ENCODE measurements at places on chromosomes 6 and 20. TPM values are rescaled to one million over a fixed set of nuclear protein-coding genes. Genes with fewer than 3 reads are reported as not detected.
A peak's percentile ranks its signal among the peaks of the same experiment; 100 is the strongest.

GRCh38 chr6:28251661-28252008, 434 bp downstream of the ZKSCAN4 start:
- DNase-seq = peak; percentile 46

GRCh38 chr20:40949346-40949745, 79.3 kb upstream of the TOP1 start:
- DNase-seq = no peak

GRCh38 chr6:46539866-46540265, 48.6 kb upstream of the RCAN2 start:
- no peak for DNase-seq

DNA sequence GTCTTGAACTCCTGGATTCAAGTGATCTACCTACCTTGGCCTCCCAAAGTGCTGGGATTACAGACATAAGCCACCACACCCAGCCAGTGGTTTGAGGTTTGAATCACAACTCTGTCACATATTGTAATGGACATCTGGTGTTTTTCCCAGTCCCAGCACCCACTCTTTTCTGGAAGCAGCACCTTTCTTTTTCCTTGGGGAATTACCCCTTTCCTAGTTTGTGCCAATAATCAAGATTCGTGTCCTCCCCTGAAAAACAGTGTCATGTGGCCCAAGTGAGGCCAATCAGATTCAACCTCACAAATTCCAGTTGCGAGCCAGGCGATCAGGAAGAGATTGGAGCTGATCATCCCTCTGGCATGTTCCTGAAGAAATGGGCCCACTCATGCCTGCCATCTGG, 71.7 kb upstream of the SGK1 start:
- no peak for DNase-seq

Gene TFAP2C
- not detected for total RNA-seq

DNA sequence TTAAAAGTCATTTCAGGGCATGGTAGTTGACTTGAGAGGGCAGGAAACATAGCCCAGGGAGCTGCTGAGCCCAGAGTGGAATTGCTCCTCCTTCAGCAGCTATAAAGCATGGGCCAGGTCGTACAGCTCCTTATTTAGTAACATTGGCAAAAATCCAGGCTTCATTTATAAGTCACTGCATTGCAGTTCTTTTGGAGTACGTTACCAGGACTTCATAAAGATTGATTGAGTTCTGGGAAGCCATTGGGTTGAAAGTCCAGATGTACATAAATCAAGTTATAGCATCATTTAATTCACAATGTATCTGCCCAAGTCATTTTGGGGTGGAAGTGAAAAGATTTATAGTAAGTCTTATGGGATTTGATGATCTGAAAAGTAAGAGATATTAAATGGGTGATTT, 53.0 kb upstream of the ANKEF1 start:
- peak; percentile 15 for DNase-seq

DNA sequence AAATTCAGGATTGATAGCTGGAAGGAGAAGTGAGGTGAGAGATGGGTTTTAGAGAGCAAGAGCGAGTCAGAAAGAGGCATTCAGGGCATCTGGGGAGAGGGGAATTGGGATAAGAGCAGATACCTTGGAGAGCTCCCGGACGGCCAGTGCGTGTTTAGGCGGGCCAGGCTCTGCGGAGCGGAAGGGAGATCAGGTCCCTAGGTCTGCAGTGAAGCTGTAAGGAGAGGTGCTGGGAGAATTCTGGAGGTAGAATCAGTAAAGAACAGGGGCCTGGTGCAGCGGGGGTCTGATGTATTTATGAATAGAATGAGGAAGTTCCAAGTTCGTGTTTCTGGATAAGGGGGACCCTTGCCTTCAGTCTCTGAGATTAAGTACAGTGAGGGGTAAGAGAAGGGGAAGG, 47.4 kb upstream of the FAM83D start:
- peak; percentile 36 for DNase-seq

Gene CNKSR3
- total RNA-seq = 15.5 TPM

Measured in dermis blood vessel endothelial cell (primary cell).